ENCODE measurements at places on chromosomes 1 and 21.
A peak's percentile ranks its signal among the peaks of the same experiment; 100 is the strongest.

DNA sequence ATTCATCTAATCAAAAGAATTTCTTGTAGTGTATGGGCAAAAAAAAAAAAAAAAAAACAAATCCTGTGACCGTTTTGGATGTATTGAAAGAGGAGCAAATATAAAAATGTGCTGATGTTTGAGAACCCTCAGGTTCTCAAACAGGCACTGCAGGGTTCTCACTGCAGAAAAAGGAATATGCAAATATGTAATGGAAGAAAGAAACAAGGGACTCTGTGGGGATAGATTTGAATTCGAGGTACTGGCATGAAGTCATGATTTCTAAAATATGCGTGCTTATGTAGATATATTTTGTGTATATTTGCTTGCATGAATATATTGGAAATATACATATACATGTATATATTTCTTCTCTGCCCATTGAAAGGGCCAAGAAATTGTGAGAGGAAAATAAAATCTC lies 365.0 kb upstream of the RUNX1 start:
- DNase-seq, result no peak

DNA sequence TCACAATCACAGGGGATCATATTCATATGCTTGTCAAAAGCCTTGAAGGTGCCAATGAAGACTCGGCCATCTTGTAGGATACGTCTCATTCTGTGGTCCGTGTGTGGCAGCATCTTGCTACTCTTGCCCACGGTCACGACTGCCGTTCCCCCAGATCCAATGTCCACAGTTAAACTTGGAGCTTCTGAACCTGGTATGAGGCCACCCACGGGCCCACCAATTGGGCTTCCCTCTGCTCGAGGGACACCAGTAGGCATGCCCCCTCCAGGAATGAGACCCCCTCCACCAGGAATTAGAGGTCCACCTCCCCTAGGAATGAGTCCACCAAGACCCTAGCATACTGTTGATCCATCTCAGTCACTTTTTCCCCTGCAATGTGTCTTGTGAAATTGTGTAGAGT lies 39.6 kb downstream of the MORN1 start:
- DNase-seq, result no peak

DNA sequence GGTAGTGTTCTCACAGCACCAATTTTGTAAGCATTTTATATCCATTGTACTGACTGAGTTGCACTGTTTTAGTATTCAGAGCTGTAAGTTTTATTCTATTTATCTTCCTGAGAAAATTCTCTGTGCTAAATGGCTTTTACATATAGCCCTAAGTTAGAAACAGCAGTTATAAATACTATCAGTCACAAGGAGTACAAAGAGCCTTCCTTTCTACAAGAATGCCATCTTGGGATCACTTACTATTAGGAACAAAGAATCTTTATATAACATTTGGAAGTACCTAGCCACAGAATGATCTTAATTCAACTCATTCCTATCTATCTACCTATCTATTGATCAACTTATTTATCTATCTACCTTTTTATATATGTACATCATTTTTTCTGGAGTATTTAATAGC lies 423.9 kb upstream of the RGS18 start:
- DNase-seq, result no peak

DNA sequence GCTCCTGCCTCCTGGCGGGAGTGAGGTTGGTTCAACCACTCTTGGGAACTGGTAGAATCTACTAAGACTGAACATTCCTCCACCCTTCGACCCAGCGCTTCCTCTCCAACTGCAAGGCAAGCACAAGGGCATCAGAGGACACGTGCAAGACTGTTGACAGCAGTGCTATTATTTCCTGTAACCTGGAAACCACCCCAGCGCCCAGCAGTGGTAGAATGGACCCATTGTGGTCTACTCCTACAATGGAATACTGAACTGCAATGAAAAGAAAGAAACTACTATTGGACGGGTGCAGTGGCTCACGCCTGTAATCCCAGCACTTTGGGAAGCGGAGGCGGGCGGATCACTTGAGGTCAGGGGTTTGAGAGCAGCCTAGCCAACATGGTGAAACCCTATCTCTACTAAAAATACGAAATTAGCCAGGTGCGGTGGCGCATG lies 33.0 kb upstream of the TARDBP start:
- no peak for DNase-seq

- DNase-seq, result no peak
Observed at GRCh38 chr1:56057466-56058405, 521.6 kb downstream of the PLPP3 start.

DNA sequence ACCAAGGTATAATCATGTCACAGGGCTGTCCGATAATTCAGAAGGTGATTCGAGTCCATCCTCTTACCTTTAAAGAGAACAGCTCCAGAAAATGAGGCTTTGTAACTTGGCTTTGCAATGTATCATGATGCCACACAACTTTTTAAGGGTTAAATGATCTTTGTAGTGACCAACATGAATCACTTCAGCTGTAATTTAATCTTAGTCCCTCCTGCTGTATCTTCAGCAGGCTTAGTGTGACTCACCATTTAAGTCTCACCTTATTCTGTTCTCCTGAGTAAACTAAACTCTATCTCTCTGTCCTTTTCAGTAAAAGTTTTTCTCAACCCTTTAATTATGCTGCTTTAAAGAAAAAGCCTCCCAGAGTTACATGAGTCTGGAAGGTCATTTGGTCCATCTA lies 1.9 kb upstream of the HIVEP3 start:
- no peak for DNase-seq

DNA sequence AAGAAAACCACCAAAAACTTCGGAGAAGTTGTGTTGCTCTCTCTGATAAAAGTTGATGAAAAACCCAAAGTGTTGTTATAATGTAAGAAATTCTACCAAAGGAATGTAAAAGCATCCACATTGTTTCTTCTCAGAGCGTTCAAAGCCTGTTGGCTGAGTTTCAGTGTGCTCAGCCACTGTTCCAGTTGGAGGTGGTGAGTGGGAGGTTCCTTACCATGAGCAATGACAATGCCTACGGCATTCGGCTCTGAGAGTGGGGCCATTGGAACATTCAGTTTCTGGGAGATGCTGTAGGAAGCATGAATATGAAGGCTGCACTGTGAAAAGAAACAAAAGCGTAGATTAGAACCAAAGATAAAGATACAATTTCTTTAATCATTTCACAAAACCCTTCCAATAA lies 20.5 kb upstream of the MYBPHL start:
- no peak for DNase-seq

DNA sequence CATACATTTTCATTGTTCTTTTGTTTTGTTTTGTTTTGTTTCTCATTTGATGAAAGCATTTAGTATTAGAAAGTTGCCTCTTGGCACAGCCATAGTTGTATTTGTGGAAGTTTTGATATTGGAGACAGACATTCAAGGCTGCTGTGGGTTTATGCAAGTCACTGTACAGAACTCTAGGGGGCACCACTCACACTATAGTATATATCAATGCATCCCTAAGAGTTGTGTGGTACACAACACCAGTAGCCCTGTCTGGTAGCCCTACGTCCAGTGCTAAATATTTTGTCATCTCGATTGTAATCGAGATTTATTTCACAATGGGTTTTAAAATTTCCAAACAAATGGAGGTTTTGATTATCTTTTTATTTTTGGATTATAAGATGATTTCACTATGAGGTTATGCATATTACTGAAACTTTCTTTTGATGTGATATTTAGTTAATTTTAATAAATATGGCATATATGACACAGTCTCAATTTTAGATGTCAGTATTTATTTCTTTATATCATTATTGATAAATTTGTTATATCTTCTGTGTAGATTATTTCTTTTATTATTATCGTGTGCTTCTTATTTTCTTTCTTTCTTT lies 112.2 kb downstream of the NR5A2 start:
- DNase-seq, result no peak

DNA sequence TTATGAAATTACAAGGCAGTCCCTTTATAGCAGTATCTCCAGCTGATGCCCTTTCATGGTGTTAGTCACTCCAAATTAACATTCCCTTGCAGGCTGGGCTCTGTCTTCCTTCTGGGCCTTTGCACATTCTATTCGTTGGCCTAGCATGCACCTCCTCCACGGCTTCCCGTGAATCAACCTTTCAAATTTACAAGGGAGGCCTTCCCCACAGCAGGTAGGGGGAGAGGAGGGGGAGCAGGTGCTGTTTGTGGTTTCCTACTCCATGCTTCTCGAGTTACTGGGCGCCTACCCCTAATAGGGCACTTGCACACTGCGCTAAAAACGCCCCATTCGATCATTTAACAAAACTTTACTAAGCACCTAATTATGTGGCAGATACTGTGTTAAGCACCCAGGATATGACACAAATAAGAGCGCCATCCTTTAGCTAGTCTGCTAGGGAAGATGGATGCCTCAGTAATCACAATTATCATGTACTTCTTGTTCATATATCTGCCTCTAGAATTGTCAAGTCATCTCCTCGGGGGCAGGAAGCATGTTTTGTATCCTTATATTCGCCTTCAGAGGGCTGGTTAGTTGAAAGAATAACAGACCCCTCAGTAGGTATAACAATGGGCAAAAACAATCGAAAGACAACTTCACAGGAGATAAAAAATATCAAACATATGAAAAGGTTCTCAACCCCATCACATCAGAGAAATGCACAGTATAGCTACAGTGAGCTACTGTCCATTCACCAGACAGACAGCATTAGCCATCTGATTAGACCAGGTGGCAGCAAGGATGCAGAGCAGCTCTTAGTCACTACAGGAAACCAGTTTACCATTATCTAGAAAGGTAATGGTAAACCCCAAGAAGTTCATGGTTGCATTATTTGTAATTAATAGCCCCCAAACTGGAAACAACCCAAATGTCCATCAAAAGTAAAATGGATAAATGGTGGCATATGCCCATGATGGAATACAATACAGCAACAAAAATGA lies 1.7 kb upstream of the ADAR start:
- DNase-seq, result peak; percentile 56

DNA sequence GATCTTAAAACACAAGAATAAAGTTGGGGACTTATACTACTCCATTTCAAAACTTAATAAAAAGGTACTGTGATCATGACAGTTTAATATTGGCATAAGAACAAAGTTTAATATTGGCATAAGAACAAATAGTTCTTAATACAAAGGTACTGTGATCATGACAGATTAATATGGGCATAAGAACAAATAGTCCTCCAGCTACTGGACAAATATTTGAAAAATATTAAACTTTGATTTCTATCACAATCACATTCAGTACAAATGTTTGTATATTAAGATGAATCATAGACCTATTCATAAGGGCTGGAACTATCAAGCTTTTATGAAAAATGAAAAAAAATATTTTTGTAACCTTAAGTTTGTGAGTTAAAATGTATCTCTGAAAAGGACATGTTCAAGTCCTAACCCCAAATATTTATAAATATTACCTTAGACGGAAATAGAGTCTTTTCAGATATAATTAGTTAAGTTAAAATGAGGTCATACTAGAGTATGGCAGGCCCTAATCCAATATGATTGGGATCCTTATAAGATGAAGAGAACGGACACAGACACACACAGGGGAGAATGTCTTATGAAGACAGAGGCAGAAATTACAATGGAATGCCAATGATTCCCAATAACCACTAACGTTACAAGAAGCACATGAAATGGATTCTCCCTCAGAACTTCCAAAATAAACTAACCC lies 79.1 kb upstream of the RGS1 start:
- DNase-seq, result no peak

DNA sequence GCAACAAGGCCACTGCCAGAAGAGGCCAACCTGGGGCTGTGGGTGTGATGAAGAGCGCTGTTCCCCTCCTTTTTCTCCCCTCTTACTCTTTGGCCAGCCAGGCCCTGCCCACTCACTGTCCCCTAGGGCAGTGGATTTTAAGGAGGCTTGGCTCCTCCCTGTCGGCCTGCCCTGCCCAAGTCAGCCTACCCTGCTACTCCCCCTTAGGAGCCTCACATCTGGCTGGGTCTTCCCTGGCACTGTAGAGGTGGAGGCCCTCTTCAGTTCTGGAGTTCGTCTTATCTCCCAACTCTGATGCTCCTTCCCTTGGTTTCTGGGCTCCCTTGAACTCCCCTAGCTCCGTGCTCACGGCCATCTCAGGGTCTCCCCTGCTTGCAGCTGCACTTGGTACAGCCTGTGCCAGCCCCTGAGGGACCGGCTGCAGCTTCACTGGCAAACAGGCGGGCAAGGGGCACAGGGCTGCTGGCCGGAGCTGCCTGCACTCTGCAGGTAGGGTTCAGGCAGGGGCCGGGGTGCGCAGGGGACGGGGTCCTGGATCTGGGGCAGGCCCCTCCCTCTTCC lies 4.0 kb downstream of the AMPD2 start:
- DNase-seq, result no peak

- no peak for DNase-seq
Observed at GRCh38 chr1:235336903-235337302, 8.5 kb downstream of the GGPS1 start.

DNA sequence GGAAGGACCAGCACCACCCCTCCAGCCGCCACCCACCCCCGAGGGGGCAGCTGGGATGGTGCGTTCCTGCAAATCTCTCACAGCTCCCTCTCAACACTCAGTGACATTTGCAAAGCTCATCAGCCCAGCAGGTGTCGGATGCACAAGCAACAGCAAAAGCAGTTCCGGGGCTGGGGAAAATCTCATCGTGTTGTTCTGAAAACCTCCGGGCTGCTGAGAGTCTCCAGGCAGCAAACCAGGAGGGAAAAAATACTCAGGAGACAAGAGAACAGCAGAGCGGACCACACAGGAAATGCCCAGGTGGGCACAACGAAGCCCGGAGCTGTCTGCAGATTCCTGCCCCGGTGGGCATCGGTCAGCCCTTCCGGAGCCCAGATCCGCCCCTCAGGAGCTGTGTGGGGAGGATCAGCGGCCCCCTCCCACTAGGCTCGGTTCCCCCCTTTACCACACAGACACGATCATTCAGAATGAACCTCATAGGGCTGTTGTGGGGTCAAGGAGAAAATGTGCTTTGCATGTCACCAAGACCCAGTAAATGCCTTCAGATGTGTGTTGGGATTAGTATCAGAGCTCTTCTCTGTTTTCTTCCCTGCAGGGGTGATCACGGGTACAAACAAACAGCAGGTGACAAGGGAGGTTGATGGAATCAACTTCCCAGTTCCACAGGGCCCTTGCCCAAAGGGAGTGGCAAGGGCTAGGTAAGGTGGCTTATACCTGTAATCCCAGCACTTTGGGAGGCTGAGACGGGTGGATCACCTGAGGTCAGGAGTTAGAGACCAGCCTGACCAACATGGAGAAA lies 127.0 kb upstream of the TIAM1 start:
- DNase-seq, result no peak

- no peak for DNase-seq
Observed at GRCh38 chr1:178311164-178311563, 185.6 kb downstream of the CLEC20A start.

DNA sequence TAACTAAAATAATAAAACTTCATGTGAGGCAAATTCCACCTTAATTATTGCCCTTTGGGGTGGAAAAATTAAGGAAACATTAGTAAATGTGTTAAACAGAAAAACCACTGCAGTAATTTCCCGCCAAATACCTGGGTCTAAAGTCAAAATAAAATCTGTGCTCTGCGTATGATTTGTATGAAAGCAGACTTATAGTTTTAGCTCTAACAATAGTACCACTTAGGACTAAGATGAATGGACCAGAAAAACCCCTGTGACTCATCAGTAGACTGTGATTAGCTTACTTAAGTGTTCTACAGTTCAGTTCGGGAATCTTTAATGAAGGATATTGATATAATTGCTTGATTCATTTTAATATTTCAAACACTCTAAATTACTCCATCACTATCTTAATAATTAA lies 23.3 kb upstream of the C1orf105 start:
- DNase-seq, result no peak
